Uterine smooth muscle cell (primary cell): ENCODE measurements at places on chromosomes 2 and 18. TPM values are rescaled to one million over a fixed set of nuclear protein-coding genes. Genes with fewer than 3 reads are reported as not detected.

The DPP4 gene
- 40.4 and 89.7 TPM in 2 replicates for total RNA-seq

The FAM237A gene
- not detected in 2 replicates for total RNA-seq

The ELOA2 gene
- not detected in 2 replicates for total RNA-seq

The SCN2A gene
- total RNA-seq = 4.1 and 6.4 TPM in 2 replicates

The ANKRD23 gene
- total RNA-seq = 2.0 and 2.4 TPM in 2 replicates

The FSIP2 gene
- 0.12 and 0.22 TPM in 2 replicates for total RNA-seq

The GKN2 gene
- total RNA-seq = not detected in 2 replicates

The STAT1 gene
- 90.0 and 109 TPM in 2 replicates for total RNA-seq

The POTEC gene
- not detected in 2 replicates for total RNA-seq

The OTX1 gene
- 0.25 TPM in 1 of 2 replicates, not detected in the other for total RNA-seq

The MOGAT1 gene
- total RNA-seq = not detected in 2 replicates

The SCYGR4 gene
- not detected in 2 replicates for total RNA-seq

The ASXL3 gene
- total RNA-seq = 0.87 and 3.3 TPM in 2 replicates

The DCC gene
- 2.3 and 5.1 TPM in 2 replicates for total RNA-seq
